ENCODE measurements at places on chromosomes 11 and 22.

- DNase-seq = no peak
These were observed 49.9 kb upstream of the CDON start for GRCh38 chr11:126112547-126112946.

DNA sequence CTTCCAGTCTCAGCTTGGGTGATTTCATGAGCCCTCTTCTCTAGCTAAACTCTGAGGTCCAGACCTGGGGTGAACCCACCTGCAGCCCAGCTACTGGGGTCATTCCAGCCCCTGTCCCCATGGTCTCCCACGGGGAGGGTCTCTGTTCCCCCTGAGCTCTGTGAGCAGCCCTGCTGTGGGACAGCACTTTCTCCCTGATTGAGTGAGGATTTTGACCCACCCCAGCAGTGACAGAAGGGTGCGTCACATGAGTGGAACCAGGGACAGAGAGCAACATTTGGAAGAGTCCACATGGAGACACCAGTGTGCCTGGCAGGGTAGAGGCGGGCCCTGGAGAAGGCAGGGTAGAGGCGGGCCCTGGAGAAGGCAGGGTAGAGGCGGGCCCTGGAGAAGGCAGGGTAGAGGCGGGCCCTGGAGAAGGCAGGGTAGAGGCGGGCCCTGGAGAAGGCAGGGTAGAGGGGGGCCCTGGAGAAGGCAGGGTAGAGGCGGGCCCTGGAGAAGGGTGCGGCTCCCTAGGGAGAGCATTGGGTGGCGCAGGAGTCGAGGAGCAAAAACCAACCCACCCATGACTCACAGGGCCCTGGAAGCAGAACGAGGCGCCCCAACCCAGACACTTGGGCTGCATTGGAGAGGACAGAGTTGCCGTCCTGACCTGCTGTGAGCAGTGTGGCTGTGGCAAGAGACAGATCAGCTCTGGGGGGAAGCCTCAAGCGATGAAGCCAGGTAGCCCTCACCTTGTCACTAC, 227.7 kb upstream of the B3GAT1 start:
- no peak for DNase-seq

- no peak for DNase-seq
These were observed 13.2 kb upstream of the RGL4 start for GRCh38 chr22:23677701-23677995.

DNA sequence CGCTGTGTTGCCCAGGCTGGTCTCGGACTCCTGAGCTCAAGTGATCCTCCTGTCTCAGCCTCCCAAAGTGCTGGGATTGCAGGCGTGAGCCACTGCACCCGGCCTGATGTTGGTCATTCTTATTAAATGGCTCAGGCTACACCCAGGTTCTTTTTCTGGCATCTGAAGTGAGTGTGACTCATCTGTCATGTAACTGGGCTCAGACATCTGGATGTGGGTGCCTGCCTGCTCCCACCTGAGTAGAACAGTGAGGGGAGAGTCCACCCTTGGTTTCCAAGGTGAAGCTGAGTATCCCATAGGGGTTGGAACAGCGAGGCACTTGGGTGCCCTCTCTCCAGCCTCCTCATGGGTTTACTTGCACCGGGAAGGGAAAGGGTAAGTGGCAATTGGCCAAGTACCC, 36.7 kb upstream of the EIF3D start:
- DNase-seq = no peak

DNA sequence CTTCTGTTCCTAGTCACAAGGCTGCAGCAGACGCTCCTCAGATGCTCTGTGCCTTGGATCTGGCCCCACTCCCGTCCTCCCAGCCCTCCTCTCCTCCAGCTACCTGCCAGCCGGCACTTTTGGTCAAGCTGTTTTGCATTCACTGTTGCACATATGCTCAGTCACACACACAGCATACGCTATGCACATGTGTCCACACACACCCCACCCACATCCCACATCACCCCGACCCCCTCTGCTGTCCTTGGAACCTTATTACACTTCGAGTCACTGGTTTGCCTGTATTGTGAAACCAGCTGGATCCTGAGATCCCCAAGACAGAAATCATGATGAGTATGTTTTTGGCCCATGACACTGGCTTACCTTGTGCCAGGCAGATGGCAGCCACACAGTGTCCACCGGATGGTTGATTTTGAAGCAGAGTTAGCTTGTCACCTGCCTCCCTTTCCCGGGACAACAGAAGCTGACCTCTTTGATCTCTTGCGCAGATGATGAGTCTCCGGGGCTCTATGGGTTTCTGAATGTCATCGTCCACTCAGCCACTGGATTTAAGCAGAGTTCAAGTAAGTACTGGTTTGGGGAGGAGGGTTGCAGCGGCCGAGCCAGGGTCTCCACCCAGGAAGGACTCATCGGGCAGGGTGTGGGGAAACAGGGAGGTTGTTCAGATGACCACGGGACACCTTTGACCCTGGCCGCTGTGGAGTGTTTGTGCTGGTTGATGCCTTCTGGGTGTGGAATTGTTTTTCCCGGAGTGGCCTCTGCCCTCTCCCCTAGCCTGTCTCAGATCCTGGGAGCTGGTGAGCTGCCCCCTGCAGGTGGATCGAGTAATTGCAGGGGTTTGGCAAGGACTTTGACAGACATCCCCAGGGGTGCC, 109.8 kb downstream of the BCR start:
- peak; percentile 66 for DNase-seq

GRCh38 chr11:2428322-2428795, 16.0 kb downstream of the TRPM5 start:
- peak; percentile 93 for DNase-seq

DNA sequence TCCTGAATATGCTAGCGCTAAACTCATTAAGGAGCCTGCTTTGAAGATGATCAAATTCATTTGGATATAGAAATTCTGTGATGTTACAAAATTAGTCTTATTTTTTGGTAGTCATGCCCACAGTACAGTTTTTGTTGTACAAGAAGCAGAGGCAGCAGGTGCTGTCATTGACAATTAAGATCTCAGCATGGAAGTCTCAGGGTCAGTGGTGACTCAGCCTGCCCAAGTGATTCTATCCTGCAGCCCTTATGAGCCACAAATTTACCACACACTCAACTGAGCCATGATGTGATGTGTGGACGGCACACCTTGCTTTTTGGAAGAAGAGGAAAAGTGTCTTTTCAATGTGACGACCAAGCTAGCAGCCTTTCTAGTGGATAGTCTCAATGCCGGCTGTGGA, 153.6 kb upstream of the SORL1-AS1 start:
- no peak for DNase-seq
